ENCODE measurements at places on chromosomes 11 and 22.

DNA sequence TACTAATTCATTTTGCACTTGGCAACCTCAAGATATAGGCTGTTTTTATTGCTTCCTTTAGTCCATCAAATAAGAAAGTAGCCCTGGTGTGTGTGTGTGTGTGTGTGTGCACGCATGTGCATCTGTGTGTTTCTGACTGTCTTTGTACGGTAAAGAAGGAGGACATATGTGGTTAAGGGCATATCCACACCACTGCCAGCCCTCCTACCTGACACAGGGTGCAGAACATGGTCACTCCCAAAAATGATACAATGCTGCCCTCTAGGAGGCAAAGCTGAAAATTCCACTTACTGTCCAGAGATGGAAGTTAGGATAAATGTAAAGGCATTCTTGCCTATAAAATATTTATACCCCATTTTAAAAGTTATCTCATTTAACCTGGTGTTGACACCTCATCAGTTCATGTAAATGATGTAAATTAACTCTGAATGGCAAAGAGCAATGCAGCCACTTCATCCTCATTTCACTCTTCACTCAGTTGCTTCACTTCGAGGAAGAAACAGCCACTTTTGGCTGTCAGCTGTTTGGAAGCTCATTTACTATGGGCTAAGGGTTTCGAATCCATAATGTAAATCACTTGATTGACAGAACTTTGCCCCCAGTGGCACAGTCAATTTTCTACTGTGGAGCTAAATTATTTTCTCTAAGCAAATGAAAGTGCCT is 83.1 kb upstream of the MTNR1B start:
- peak; percentile 30 for DNase-seq

DNA sequence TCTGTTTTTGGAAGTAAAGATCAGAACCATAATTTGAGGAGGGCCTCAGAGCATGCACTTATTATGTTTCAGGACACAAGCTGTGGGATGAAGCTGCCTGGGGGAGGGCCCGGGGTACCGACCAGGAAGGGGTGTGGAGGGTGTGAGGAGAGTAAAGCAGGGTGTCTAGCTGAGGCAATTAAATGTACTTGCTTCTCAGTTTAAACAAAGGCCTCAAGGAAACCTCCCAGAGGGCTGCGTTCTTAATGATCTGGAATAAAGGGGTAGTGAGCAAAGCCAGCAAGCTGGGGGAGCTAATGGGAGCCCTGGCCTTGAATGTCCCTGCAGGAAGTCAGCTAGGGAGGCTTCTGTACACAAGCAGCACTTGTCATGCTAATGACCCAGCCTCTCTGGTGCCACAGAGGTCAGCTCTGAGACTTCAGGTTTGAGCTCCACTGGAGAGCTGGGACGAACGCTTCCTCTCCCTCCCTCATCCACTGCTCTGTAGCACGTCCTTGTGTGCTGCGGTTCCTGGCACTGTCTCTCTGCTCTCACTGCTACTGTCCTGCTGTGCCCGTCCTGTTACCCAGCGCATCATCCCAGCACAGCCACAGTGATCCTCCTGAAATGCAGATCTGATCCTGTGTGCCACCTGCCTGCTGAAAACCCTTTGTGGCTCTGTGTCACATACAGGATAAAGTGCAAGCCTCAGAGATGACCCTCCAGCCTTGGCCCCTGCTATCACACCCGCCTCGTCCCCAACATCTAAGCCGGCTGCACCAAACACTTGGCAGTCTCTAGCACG is 159.7 kb downstream of the DBX1 start:
- DNase-seq, result no peak

GRCh38 chr11:120517390-120517761 is 5.8 kb downstream of the GRIK4 start:
- no peak for DNase-seq

- no peak for DNase-seq
These were observed 16.1 kb upstream of the CARD18 start for GRCh38 chr11:105155679-105156078.

GRCh38 chr11:118318581-118319336 is 14.2 kb downstream of the CD3E start:
- no peak for DNase-seq

DNA sequence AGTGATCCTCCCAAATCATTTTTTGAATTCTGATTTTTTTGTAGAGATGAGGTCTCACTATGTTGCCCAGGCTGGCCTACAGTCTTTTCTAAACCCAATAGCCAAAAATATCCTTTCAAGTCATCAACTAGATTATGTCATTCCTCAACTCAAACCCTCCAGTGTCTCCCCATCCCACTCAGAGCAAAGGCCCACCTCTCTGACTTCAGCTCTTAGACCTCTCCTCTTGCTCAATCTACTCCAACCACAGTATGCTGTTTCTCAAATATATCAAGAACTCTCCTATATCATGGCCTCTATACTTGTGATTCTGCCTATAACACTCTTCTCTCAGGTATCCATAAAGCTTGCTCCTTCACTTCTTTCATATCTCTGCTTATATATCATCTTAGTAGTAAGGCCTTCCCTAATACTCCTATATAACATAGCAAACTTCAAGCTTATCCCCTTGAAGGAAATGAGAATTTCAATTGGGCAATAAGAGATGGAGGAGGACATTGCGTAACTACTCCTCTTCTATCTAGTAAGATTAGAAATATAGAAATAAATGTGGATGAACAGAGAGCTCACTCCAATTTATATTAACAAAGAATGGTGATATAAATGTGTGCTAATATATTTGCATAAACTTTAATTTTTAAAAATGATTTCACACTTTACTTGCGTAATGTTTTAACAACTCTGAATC is 24.5 kb downstream of the DLG2 start:
- DNase-seq, result no peak

DNA sequence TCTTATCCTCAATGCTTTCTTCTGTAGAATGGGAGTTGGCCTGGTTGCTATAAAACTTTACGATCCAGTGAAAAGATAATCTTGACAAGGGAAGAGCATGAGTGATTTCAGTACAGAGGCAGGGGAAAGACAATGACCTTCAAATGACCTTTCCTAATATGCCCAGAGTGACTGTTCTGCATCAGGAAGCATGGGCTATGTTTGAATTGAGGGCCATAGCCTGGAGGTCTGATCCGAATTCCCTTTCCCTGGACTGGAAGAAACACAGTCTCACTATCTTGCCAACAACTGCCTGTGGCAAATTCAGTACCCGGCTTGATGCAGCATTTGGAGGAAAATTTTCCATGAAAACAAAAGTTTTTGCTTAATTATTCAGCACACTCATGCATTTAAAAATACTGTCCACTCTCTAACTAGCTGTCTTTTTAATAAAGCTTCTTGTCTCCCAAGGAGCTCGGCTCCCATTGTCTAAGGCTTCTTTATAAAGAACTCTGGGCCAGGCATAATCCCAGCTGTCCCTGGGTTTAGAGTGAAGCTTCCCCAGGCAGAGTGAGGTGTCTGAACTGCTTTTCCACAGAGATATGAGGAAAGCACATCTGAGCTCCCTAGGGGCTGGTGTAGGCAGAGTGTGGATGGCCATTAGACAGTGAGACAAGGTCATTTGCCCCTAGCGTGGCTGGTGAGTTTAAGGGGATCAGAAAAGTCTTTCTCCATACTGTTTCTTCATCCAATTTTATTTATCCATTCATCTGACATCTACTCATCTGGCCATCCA is 132.7 kb upstream of the CADM1 start:
- DNase-seq, result no peak

DNA sequence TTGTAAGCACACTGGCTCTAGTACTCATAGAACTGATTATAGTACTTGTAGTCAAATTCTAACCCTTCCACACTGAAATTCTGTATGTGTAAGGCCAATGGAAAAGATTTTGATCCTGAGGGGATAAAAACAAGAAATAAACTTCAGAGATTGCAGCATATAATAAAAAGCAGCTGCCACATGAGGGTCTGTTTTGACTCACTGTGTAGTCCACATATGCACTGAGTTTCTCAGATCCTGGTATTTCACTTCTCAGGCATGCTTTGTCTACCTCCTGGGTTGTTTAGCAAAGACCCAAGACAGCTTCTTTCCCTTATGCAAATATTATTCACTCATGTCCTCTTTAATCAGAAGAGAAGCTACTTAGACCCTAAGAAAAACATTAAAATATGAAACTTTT is 71.1 kb upstream of the SLC5A12 start:
- peak; percentile 80 for DNase-seq

DNA sequence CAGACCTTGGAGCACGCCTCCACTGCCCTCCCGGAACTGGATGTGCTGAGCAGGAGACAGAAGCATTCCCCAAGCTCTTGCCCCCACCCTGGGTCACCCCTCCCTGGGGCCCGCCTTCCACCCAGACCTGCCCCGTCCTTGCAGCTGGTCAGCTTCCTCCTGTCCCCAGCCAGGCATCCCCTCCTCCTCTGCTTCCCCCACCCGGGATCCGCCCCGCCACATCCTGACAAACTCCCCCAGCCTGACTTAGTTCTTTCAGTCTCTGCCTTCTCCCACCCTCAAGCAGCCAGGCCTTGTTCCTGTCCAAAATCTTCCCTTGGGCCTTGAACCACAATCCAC is 1.1 kb upstream of the PLXNB2 start:
- no peak for DNase-seq

DNA sequence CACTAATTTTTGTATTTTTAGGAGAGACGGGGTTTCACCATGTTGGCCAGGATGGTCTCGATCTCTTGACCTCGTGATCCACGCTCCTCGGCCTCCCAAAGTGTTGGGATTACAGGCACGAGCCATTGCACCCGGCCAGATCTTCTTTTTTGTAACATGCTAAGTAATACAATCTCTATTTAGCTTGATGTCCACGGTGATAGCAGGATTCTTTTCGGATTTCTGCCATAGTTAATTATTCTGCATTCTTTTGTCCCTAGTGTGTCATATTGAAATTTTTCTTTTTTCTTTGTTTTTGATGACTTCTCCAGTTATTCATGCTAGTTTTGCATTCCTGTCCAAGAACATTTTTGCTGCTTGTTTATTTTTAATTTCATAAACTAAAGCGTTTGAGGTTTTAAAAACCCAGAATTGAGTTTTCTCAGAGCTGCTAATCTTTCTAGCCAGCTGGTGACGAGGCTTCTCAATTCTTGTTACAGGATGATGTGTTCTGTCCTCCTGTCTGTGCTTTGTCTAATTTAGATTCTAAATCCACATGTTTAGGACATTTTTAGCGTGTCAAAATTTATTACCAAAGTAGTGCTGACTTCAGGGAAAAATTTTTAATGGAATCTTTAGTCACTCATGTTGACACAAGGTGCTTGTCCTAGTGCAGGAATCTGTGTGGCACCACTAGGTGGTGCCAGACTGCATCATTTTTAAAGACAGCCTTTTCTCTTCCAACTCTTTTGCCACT is 21.8 kb downstream of the NF2 start:
- DNase-seq, result no peak

DNA sequence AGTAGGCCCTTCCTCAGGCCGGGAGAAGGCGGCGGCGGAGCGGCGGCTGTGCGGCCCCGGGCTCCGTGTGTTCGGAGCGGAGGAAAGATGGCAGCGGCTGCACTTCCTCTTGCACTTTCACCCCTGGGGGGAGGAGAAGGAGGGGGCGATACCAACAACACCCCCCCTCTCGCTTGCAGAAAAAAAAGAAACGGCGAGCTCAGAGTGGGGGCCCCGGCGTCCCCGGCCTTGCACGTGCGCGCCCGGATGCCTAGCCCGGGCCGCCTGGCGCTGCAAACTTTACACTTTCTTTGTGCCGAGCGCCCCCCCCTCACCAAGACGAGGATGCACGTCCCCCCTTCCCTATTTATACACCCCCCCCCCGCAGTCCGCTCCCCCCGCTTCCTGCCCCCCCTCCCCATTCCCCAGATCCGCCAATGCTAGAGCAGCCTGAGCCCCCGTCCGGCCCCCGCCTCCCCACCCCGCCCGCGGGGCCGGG is at the start of gene PATZ1:
PATZ1 (minus strand) TSS at position 92 of the 478 bp plus-strand sequence. CDS start 744 bp downstream, outside the sequence.
- peak; percentile 70 for DNase-seq

- no peak for DNase-seq
These were observed 24.0 kb downstream of the TSPAN18 start for GRCh38 chr11:44750551-44751465.

- DNase-seq, result no peak
These were observed 6.7 kb downstream of the ARAP1 start for GRCh38 chr11:72745511-72745910.

DNA sequence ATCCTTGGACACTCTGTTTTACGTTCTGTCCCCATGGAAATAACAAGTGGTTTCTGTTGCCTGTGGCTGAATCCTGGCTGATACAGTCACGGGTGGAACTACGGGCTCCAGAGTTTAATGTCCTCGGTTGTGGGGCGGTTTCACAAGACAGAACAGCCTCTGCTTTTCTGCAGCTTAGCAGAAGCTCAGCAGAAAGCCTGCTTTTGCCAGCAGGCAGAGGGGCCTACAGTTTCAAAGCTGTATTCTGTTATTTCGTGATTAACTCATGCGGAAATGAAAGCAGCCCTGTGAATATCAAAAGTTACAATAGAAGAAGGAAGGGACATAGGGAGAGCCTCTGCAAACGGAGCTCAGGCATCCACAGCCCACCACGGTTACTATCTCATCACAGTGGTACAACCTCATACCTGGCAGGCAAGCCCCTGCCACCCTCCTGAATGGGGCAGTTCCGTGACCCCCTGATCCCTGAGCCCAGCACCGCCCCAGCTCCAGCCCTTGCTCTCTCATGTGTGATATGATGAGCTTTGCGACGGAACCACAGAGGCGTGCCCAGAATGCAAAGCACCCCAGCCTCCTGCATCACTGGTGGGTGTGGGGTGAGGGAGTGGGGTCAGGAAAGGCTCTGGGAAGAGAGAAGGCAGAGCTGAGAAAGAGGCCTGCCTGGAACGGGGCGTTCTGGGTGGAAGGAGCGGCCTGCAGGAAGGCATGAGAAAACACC is 360.6 kb downstream of the BRD1 start:
- DNase-seq, result no peak

DNA sequence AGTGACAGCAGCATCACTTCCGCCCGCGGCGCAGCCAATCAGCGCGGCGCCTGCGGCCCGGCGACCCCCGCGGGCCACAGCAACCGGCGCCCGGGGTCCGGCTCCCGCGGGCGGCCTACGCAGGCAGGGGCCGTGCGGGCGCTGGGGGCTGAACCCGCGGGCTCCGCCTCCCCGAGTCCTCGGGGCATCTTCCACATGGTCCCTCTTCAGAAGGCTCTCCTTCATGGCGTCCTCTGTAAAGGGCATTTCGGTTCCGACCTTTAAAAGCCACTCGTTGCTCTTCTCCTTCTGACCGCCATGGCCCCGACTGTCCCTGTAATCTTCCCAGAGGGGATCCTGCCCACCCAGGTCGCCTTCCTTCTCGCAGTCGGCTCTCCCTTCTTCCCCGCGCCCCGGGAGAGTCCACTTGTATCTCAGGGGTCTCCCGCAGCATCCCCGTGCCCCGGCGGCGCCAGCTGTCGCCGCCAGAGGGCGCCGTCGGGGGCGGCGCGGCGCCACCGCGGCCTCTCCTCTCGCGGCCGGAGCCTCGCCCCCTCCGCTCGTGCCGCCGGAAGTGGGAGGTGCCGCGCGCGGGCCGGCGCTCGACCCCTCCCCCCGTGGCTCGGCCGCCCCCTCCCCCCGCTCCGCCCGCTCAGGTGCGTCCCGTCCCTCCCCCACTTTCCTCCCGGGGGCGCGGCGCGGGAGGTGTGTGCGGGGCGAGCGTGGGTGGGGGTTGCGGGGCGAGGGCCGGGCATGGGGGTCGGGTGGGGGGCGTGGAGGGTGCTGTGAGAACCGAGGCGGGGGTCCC is at the start of gene RNF214:
RNF214 (plus strand) TSS at position 580 of the 787 bp plus-strand sequence. CDS start 1,602 bp downstream, outside the sequence.
- DNase-seq, result no peak

- DNase-seq, result no peak
These were observed 1048.4 kb downstream of the BRD1 start for GRCh38 chr22:48779211-48779643.

- no peak for DNase-seq
These were observed 65.5 kb downstream of the ARHGAP42 start for GRCh38 chr11:100752371-100753171.
